ENCODE measurements at places on chromosomes 1 and 21.

GRCh38 chr1:109639063-109639840 lies 16.6 kb upstream of the GSTM4 start:
- DNase-seq = no peak

GRCh38 chr1:193416226-193417024 lies 230.0 kb upstream of the B3GALT2 start:
- no peak for DNase-seq

- DNase-seq = no peak
Observed at GRCh38 chr1:60948486-60948885, 133.9 kb upstream of the NFIA start.

- no peak for DNase-seq
Observed at GRCh38 chr1:193014400-193014799, 44.8 kb downstream of the UCHL5 start.

DNA sequence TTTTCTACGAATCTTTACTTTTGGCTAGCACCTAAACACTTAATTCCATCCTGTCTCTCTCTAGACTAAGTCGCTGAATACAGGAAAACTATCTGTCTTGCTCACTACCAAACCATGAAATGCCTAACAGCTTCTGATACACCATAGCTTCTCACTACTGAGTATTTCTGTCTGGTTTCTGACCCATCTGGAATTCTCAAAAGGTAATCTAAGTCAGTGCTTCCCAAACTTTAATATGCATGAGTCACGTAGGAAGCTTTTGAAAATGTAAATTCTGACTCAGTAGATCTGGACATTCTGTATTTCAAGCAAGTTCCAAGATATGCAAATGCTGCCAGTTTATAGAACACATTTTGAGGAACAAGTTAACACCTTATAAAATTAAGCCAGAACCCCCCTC lies 9.2 kb upstream of the OVGP1 start:
- DNase-seq = no peak

Measured in large intestine (tissue), 12 donors.